ENCODE measurements at places on chromosomes 6 and 20.

DNA sequence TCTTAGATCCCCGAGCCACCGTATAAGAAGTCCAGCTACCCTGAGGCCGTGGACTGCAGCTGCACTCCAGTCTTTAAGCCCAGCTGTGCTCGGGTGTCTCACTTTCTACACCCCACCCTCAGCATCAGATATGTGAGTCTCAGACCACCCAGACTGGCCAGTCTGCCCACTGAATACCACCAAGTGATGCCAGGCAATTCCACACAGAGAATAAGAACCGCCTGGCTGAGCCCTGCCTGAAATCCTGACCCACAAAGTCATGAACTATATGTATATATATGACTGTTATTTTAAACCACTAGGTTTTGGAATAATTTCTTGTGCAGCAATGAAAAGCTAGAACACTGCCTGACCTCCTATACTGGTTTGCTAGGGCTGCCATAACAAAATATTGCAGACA, 106.7 kb downstream of the FOXF2 start:
- DNase-seq = no peak

DNA sequence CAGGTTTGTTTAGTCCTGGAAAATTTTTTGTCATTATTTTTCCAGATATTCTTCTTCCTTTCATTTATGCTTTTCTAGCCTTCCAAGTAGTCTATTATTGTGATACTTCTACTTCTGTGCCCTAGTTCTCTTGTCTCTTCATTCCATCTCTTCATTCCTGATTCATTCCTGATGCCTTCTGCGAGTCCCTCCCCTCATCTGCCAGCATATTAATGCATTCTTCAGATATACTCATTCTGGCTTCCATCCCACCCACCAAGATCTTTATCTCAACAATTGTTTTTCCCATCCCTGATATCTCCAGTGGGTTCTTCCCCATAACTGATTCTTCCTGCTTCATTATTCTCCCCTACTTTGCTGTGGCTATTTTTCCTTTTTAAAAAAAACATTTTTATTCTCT, 35.2 kb downstream of the ALDH5A1 start:
- DNase-seq = no peak

- no peak for DNase-seq
Measured at GRCh38 chr20:22411627-22412450, 172.5 kb downstream of the FOXA2 start.

DNA sequence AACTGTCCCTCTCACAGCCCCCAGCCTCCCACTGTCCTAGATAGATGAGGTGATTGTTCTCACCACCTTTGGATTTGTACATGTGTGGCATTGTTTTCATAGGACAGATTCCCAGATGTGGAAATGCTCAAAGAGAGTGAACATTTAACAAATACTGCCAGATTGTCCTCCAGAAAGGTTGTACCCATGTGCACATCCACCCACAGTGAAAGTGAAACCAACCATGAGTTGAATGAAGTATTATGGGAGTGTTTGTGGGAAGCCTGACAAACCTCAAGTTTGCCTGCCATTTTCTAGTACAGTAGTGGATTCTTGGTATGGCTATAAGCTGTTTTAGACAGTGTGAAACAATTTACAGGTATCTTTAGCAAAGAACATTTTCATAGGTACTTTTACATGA, 42.7 kb downstream of the ANKRD6 start:
- DNase-seq = no peak

GRCh38 chr6:24967211-24967610, 31.5 kb upstream of the RIPOR2 start:
- DNase-seq = no peak

DNA sequence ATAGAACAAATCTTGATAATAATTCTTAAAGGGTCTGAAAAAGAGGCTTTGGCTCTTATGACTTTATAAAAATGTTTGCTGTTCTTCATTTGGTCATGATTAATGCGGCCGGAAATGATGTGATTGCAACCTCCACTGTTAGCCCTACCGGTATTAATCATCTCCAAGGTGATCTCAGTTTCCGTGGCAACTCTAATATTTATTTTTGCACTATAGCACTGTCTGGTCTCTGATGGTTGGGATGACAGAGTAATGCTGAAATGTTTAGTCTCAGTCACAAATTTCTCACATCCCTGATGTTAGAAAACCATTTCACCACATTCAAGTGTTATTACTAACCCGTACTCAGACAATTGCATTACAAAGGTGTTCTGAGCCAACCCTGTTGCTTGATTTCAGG, 87.4 kb downstream of the TMEM200A start:
- no peak for DNase-seq

DNA sequence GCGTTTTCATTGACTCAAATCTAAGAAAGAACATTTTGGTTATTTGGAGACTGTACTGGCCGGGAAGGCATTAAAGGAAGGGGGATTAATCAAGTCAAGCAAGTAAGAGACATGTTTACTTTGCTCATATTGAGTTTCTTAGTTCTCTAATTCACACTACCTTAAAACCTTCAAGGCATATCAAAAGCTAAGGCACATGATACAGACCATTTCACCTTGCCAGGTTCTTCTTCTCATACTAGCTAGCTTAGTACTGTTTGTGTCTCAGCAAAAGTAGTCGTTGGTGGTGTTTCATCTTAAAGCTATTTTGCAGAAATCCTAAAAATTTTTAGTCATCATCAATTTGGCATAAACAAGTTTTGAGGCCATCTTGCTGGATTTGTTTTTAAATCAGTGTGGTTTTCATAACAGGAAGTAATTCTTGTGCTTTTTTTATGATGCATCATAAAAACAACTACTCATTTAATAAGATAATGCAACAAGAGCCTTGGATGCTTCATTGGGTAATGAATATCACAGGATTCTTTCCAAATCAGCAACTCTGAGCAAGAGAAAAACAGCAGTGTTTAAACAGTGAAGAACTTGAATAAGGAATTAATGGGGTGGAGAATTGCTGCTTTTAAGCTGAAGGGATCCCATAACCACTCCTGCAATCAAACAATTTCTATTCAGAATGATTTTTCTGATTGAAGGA, 425.3 kb downstream of the EPM2A start:
- DNase-seq = no peak

DNA sequence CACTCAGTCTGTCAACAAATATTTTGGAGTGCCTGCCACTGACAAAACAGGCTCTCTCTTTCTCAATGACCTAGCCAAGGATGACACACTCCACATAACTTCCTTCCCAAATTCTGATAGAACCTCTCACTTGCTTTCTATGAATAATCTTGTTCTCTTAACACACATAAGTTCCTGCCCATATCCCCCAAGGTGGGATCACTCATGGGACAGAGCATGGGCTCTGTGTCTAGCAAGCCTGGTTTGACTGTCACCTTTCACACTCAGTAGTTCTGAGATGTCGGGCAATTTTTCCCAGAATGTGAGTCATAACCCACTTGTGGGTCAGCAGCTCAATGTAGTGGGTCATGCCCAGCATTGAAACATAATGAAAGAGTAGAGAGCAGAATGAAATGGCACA, 78.1 kb downstream of the LRFN2 start:
- peak; percentile 69 for DNase-seq

DNA sequence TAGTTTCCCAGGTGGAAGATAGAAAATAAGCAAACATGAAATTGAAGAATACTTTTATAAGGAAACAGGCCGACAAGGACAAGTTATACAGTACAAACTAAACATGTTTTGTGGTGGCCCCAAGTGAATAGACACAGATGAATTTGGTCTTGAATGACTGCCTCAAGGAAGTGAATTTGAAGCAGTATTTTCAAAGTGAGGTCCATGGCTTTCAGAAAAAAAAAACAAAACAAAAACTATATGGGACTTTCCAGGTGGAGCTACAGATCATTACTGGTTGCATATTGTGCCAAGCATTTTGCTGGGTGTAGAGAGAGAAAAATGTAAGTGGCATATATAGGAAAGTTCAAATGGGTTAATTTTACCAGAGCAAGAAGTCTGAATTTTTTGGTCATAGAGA, 68.8 kb downstream of the CYB5R4 start:
- no peak for DNase-seq

DNA sequence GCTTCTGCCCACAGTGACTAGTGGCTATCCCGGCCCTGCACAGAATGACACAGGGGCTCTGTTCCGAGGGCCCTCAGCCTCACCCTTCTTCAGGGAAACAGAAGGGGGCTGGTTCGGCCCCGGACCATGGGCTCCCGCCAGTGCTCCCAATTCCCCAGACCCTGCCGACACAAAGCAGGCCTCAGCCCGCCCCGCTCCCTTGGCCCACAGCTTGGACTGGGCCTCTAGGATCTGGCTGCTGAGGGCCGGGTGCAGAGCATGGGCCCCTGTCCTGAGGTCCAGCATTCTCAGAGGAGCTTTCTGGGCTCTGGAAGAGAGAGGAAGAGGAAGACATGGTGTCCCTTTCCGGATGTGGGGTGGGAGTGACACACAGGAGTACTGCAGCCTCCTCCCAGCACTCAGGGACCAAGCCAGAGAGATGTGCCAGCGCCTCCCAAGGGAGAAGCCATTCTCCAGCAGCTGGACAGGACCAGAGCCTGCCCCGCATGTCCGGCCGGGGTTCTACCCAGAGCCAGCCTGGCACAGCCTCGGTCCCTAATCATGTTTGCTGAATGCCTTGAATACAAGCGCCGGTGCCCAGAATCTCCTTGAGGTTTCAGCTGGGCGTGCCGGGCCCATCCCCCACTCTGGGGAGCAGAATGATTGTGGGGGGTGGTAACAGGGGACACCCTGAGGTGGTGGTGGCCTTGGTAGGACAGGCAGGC, 23.9 kb downstream of the C20orf203 start:
- DNase-seq = no peak

GRCh38 chr6:128807577-128807976, 75.4 kb upstream of the LAMA2 start:
- DNase-seq = no peak

- no peak for DNase-seq
Measured at GRCh38 chr20:15889514-15890256, 683.6 kb downstream of the KIF16B start.

DNA sequence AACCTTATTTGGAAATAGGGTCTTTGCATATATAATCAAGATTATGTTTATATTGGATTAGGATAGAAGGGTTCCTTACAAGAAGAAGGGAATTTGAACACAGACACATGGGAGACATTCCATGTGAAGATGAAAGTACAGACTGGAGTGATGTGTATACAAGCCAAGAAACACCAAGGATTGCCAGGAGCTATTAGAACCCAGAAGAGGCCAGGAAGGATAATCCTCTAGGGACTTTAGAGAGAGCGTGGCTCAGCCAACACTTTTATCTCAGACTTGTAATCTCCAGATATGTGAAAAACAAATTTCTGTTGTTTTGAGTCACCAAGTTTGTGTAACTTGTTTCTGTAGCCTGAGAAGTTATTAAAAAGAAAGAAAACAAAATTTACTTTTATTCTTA, 1173.9 kb upstream of the CITED2 start:
- DNase-seq = no peak

DNA sequence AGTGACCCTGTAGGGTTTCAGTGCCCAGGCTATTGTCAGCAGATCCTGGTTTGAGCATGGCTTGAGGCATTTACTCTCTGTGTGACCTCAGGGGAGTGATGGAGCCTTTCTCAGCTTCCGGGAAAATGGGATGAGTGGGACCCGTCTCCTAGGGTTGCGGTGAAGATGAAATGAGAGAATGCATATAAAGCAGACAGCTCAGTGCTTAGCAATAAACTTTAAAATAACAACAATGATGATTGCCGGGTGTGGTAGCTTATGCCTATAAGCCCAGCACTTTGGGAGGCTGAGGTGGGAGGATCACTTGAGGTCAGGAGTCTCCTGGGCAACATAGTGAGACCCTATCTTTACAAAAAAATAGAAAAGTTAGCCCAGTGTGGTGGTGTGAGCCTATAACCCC, 106.0 kb upstream of the MTHFD1L start:
- no peak for DNase-seq

DNA sequence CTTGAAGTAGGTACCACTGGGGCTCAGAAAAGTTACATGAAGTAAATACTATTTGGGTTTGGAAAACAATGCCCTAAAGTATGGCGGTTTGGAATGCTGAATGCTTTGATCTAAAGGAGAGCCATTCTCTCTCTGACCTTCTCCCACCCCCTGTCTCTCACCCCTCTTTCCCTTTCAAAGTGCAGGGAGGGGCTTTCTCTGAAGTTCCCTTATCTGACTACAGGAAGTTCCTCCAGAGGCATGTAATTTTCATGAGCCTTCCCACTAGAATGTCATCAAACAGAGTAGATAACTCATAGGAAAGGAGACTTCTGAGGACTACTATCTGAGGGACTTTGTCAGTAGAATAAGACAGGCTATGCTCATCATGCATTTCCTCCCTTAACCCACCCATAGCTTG, 216.7 kb upstream of the PCSK2 start:
- DNase-seq = no peak

DNA sequence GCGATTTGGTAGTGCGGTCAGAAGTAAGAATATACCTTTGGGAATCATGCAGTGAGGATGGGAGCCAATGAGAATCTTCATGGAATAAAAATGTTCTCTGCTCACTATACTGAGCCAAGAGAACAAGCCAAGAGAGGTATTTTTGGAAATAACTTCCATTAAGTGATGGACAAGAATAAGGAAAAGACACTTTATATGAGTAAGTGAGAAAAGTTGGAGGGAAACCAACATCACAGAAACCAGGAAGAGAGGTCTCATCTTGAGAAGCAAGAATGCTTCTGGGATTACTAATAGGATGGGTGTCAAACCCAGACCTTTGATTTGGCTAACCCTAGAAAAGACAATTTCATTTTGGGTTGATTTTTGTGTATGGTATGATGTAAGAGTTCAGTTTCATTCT, 181.2 kb upstream of the JAG1 start:
- DNase-seq = no peak

GRCh38 chr6:25312703-25313102, 33.5 kb downstream of the CARMIL1 start:
- no peak for DNase-seq

DNA sequence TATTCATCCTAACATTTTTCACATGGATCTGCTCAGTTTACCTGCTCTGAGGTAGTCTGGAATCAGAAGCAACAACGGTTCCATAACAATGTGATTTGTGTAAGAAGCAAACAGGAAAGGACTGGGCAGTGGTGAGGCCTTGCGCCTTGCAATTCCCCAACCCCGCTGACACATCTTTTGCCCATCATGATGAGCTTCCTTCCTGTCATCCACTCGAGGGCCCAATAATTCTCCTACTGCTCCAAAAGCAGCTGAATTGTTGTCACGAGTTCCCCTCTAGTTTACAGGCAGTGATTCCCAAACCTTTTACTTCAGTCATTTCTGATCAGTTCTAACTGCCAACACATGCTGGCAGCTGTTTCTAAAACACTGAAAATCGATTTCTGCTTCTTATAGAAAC, 22.9 kb downstream of the STX7 start:
- DNase-seq = no peak

- no peak for DNase-seq
Measured at GRCh38 chr6:167932468-167933276, 64.8 kb upstream of the KIF25 start.

DNA sequence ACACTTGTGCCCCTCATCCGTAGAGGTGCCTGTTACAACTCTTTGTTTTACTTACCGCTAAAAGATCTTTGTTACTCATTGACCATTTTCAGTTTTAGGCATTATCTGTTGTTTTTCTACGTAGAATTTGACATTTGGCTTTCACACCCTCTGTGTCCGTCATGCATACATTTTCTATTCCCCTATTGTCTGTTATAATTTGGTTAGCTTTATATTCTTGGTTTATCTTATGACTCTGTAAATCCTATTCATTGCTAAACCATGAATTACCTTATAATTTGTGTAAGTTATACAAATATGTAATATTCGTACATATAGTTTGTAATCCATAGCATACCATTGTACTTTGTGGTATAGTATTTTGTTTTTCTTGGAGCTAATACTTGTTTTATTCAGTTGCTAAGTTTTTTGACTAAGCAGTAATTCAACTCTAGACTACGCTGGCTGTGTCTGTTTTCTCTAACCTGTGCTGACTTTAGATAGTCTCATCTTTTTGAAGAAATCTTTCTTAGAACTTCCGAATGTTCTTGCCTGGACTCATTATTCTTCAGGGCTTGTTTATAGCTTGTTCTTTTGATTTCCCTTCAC, 21.8 kb downstream of the CDC5L start:
- no peak for DNase-seq

Data from stimulated activated effector memory CD8-positive, alpha-beta T cell treated with anti-CD3 and anti-CD28 coated beads, Interleukin-12 subunit alpha, Interleukin-12 subunit beta, amount 100 ng/mL, for 72 hours (primary cell).